Central memory CD8-positive, alpha-beta T cell (primary cell): ENCODE measurements at places on chromosomes 1 and 21.

GRCh38 chr1:160104486-160104885 lies 6.1 kb upstream of the IGSF8 start:
- DNase-seq: no peak

DNA sequence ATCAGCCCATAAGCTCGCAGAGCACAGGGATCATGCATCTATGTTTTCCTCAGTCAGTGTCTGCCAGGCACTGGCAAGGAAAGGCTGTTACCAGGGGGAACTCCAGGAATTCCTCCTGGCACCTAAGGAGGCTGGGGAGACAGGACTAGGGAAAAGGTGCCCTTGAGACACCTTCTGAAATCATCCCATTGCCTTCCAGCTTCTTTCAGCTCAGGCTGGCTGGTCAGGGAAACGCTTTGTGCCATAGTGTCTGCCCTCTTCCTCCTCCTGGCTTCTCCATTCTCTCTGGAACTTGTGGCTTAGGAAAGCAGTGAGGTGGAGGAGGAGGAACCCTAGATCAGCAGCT lies 13.8 kb downstream of the LMNA start:
- DNase-seq: no peak

DNA sequence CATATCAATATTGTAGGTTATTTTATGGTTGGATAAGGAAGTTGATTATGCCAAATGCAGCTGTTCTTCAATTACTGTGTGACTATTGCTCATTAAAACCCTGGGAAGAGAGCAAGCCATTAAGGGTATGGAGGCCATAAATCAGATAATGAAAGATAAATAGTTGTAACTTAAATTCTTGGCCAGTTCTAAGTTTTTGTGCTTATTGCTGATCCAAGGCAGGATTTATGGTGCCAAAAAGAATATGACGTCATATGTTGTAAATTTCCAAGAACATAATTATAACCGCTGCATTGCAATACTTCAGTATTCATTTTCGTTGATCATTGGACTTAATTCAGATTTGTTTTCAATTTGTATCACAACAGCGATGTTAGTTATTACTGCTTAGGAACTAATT lies 211.6 kb downstream of the LRRC40 start:
- no peak for DNase-seq

- no peak for DNase-seq
These were observed 77.9 kb downstream of the TENT5C start for GRCh38 chr1:117683571-117684285.

DNA sequence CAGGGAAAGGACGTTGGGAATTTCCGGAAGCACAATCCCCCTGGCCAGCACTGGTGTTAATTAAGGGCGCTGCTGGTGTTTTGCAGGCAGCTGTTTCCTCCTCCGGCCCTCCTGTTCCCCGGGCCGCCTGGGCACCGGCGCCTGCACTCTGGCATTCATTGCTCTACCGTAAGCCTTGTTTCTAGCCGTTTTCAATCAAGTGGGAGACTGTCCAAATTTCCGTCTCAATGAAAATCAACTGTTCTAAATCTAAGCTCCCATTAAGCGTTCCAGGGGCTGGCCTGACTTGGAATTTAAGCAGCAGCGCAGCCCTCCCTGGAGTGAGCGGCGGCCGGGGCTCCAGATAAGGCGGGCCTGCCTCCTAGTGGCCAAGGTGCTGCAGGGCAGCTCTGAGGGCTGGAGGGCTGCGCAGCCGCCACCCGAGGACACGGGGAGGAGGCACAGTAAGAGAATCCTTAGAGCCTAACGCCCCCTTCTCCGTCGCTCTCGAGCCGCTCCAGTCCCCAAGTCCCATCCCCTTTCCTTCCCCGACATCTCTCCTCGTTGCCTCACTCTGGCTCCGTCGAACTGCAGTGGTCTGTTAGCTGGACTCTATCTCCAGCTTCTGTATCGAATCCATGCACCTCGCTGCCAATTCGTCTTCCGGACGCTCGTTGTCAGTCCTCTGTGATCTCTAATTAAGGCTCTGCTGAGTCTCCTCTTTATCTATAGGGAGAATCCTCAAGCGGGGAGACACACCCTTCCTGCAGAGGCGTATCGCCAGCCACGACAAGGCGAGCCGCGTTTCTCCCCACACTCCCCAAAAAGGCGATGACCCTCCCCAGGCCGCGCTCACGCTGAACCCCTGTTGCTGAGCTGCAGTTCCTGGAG lies 57.8 kb upstream of the LRRC8D start:
- peak; percentile 81 for DNase-seq

DNA sequence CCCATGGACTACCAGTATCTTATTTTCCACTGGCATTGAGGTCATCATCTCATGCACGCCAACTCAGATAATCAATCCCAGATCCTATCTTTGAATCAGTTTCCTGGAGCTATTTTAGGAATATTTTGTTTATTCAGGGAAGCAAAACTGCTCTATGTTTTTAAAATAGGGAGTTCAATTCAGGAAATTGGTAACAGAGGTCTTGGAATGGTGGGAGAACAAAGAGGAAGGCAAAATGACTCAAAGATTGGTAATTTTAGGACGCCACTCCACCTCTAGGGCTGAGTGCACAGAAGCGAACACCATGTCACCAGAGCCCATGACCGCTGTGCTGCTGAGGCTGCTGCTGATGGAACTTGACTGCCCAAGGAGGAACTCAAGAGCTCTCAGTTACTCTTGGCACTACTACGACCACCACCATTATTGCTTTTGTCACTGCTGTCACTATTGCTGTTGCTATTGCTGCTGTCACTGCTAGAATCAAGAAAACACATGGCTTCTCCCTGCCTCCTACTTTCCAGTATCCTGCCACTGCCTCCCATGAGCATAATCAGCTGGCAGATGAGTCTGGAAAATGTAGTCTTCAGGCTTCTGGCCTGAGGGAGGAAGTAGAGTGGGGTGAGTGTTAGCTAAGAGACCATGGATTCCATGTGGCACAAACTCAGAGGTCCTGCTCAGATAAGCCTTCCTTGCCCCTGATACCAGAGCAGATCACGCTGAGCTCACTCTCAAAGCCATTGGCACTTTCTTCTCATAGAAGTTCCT lies 71.6 kb upstream of the CNIH3 start:
- DNase-seq: no peak

GRCh38 chr1:64920941-64921589 lies 45.3 kb downstream of the JAK1 start:
- DNase-seq: no peak

GRCh38 chr1:117060441-117061317 lies 553 bp downstream of the TTF2 start:
- DNase-seq: no peak

- DNase-seq: no peak
These were observed 60.0 kb upstream of the GJA8 start for GRCh38 chr1:147842578-147842977.

- DNase-seq: no peak
These were observed 68.4 kb upstream of the EDEM3 start for GRCh38 chr1:184823080-184823479.

DNA sequence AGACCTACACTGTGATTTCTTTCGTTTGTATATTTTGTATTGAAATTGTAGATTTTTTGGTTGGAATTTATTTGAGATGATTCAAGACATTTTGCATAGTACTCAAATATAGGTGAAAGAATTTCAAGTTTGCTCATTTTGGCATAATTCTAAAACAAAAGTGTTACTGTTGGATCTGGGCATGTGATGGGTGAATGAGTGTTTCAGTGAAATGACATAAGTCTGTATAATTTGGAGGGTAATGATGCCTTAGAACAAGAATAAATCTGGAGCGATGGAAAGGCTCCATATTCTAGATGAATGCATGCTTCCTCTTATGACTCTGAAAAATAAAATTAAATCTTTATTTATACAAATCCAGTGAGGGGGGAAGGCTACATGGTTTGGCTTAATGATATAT lies 41.0 kb downstream of the NFIA start:
- no peak for DNase-seq

- DNase-seq: no peak
These were observed 211.8 kb upstream of the ZC3H12A start for GRCh38 chr1:37262439-37263170.

GRCh38 chr1:76038287-76039004 lies 36.1 kb upstream of the ST6GALNAC3 start:
- no peak for DNase-seq

- DNase-seq: no peak
These were observed 1671.1 kb downstream of the MRPL39 start for GRCh38 chr21:23936224-23936623.

DNA sequence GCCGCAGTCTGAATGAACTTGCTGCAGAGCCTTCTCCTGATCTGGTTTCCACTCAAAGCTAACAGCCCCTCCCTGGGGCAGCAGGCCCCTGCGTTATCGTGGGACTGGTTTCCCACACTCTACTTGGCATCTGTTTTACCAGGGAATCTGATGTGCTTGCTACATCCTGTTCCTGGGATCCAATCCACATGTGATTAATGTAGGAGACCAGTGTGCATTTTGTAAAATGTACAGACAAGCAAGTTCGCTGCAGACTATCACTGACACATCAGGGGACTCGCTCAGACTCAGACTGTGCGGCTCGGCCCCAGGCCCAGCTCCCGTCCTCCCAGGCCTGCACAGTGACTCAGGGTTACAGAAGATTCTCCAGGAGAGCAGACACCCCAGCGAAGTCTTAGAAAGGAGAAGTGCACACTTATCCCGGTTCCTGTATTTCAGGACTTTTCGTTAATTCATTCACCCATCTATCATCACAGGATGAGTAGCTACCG lies 340.1 kb downstream of the MATN1 start:
- no peak for DNase-seq

- no peak for DNase-seq
These were observed 107.4 kb downstream of the PCBP3 start for GRCh38 chr21:45750936-45751335.

- no peak for DNase-seq
These were observed 97.6 kb downstream of the ATP1A1 start for GRCh38 chr1:116470671-116471070.

- no peak for DNase-seq
These were observed 690 bp downstream of the C1orf216 start for GRCh38 chr1:35717911-35718476.

- no peak for DNase-seq
These were observed 2.1 kb upstream of the RAP1GAP start for GRCh38 chr1:21670956-21671902.

DNA sequence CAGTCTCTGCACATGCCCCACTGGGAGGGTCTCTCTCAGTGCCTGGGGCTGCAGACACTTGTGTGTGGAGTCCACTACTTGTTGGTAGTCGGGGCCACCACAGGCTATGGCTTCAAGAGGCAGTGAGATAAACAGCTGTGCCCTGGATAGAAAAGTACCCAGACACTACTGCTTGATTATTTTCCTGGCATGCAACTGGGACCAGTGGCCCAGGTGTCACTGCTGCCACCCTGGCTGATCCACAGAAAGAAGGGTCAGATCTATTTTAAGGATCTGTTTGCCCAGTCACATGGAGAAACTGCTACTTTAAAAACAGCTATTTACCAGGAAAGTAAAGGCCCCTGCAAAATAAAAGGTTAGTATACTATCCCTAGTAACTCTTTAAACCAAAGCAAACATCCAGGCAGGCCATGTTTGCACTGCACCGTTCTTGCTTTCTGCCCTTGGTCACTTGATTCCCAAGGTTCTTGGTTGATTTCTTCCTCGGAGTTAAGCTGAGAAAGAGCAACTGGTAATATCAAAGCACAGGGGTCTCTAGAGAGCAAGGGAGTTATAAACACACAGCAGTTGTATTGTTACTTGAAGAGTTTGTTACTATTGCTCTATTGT lies 99.9 kb downstream of the GLUL start:
- DNase-seq: no peak

DNA sequence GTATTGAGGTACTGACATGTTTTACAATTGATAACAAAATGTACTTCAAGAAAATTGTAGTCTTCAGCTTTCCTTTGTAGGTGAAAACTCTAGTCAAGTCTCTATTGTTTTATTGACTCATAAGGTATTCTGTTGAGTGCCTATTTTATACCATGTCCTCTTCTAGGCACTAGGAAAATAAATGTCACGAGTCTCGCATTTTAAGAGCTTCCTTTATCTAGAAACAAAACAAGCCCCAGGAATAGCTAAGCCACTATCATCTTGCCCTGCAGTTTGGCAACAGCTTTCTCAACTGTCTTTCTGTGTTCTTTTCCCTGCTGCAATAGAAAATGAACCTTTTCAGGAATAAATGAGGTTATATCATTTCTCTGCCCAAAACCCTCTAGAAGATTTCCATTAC lies 288.5 kb upstream of the NEGR1 start:
- DNase-seq: no peak
